ENCODE measurements at places on chromosomes 3 and 15.

DNA sequence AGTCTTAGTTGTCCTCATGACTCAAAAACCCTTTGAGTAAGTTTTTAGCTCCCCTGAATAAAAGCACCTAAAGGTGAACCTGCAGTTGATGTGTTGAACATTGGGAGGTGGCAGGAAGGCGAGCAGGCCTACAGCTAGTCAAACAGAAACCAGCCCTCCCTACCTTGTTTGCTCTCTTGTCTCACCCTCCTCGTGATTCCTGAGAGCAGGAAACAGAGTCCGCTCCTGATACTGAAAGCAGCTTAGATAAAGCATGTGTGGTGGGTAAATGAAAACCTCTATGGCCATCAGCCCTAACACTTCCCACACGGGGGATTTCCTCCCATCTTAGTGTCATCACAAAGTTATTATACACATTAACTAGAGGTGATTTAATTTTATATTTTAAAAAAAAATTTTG is 21.8 kb upstream of the CLDN18 start:
- no peak for DNase-seq

GRCh38 chr3:56308471-56308870 is 159.8 kb downstream of the ERC2 start:
- no peak for DNase-seq

GRCh38 chr15:51924156-51925068 is 47.2 kb downstream of the LEO1 start:
- DNase-seq: no peak

DNA sequence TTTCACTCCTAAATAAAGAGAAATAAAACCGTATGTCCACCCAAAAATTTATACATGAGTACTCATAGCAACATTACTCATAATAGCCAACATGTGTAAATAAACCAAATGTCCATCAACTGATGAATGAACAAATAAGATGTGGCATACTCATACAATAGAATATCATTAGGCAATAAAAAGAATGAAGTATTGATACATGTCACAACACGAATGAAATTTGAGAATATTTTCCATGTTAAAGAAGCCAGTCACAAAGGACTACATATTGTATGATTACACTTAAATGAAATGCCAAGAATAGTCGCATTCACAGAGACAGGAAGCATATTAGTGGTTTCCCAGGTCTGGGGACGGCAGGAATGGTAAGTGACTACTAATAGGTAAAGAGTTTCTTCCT is 869.2 kb downstream of the IGSF11 start:
- no peak for DNase-seq

Data from CD4-positive, alpha-beta T cell treated with Interleukin-12 subunit alpha and Interleukin-12 subunit beta, for 1 hour (primary cell).